ENCODE measurements at places on chromosomes 12 and 14.

DNA sequence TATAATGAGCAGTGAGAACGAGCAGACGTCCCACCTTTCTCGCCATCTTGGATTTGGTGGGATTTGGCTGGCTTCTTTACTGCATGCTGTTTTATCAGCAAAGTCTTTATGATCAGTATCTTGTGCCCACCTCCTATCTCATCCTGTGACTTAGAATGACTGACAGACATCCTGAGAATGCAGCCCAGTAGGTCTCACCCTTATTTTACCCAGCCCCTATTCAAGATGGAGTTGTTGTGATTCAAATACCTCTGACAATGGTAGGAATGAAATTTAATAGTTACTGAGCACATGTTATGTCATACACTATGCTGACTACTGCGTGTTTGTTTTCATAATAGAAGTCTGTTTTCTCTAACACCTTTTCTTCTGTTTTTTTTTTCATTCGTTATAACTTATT is 1.9 kb downstream of the TMTC3 start:
- DNase-seq: no peak

DNA sequence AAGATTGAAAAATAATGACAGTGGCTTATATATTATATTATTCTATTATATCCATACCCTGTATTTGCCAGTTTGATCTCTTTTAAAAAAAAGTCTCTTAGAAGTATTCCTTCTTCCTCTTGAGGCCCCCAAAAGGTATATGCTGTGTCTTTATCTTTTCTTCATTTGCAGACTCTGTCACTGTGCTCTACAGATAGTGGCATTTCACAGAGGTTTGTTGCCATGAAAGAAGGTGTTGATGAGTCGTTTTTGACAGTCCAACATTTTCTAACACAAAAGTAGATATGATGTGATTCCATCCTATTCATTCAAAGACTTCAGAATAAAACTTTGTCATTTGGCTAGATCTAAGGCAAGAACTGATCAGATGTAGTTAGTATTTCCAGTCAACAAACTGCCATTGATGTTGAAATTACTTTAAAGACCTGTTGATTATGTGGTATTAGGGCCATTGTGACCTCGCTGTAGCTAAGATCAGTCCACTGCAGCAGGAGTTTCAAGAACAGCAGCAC is at the start of gene CCDC196:
CCDC196 (plus strand) TSS at position 462 of the 512 bp plus-strand sequence. CDS start 132 bp downstream, outside the sequence.
- DNase-seq: no peak

- DNase-seq: no peak
Measured at GRCh38 chr14:100051103-100051502, 14.1 kb upstream of the EVL start.

DNA sequence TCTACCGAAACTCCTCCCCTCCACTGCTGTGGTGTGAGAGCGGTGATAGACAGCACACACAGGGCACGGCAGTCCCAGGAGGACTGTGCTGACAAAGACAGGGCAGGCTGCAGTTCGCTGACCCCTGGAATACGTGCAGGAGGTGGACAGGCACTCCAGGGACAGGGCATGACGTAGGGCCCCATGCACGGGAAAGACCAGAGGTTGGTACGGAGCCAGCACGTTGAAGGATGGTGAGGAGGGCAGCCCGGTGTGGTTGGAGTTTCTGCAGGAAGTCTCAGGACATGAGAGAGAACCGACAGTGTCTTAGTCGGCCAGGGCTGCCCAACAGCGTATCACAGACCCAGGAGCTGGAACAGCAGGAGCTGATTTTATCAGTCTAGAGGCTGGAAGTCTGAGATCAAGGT is 254.2 kb upstream of the FKBP4 start:
- DNase-seq: no peak

DNA sequence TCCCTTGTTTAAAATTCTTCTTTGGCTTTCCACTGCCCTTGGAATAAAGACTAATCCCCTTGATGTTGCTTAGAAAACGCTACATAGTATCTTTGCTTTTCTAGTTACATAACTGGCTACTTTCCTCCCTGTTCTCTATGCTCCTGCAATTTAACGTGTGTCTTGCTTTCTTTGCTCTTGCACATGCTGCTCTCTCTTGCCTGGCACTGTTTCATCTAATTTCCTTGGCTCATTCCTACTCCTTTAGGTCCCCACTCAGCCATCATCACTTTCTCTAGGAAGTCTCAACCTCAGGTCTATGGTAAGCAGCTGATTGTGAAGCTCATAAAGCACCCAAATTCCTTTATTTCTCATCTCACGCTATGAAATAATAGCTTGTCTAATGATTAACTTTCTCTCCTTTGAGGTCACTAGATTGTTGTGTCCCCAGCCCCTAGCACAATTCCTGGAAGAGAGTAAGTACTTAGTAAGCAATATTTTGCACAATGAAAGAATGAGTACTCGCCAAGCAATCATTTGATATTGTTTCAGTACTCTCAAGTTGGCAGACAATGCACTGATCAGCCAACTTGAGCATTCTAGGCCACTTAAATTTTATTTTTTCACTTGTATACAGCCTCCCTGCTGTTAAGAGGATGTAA is 3.3 kb downstream of the ALDH6A1 start:
- DNase-seq: no peak

DNA sequence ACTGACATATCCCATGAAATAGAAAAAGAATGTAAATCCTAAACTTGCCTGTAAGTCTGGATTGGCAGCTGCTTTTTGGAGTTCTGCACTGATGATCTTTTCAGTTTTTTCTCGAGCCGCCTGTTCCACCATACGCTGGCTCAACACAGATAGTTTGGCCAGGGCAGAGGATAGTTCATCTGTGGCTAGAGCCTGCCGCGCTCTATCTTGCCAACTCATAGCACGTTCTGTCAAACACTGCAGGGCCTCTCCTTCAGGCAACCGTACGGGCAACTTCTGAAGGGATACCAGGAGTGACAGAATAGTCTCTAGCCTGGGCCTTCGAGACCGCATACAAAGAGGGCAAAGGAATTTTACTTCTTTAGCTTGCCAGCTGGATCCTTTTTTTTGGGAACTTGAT is 44.8 kb upstream of the SLC6A13 start:
- DNase-seq: no peak

GRCh38 chr12:39538679-39539104 is 80.9 kb downstream of the ABCD2 start:
- no peak for DNase-seq

GRCh38 chr14:60537663-60538062 is 28.7 kb downstream of the SIX6 start:
- no peak for DNase-seq

GRCh38 chr14:66003082-66003730 is 483.0 kb upstream of the CCDC196 start:
- no peak for DNase-seq

DNA sequence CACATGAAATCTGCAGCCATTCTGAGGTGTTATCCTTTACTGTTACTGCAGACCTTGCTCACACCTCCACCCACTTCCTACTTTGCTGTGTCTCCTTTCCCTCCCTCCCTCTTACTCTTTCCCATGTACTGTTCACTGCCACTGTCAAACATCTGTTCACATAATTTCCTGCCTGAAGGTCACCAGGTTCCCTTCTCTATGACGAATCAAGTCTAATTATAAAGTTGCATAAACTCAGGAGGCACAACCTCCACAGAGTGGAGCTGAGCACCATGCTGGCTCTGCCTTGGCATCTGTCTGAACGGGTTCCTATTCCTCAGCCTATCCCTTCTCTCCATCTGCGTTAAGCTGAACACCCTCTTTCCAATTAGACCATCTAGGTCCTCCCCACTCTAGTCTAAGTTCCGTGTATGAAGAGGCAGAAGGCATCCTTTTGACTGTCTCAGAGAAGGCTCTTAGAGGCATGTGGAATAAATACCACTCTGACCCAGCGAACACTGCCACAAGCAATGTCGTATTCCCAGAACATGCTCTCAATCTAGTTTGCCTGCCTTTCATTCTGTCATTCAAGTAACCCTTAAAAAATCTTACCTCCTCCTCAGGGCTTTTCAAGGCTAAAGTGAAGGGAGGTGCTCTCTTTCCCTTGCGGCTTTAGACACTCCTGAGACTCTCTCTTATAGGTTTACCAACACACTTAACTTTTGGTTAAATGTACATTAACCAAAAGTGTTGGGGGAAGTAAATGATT is 48.7 kb downstream of the ACADS start:
- DNase-seq: no peak

DNA sequence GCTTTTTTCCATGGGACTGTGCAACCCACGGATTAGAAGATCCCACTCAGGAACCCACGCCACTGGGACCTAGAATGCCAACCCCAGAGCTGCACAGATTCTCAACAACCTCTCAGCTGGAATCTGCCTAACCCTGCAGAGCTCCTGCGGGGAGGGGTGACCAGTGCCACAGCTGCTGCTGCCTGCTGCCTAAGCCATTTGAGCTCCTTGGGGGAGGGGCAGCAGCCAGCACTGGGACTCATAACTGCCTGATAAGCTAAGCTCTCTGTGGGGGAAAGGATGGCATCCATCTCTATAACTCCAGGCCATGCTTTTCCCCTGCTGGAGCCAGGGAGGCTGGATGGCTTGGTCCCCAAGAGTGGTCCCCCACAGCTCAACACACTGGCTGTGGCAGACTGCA is 182.8 kb downstream of the SLC5A8 start:
- no peak for DNase-seq

DNA sequence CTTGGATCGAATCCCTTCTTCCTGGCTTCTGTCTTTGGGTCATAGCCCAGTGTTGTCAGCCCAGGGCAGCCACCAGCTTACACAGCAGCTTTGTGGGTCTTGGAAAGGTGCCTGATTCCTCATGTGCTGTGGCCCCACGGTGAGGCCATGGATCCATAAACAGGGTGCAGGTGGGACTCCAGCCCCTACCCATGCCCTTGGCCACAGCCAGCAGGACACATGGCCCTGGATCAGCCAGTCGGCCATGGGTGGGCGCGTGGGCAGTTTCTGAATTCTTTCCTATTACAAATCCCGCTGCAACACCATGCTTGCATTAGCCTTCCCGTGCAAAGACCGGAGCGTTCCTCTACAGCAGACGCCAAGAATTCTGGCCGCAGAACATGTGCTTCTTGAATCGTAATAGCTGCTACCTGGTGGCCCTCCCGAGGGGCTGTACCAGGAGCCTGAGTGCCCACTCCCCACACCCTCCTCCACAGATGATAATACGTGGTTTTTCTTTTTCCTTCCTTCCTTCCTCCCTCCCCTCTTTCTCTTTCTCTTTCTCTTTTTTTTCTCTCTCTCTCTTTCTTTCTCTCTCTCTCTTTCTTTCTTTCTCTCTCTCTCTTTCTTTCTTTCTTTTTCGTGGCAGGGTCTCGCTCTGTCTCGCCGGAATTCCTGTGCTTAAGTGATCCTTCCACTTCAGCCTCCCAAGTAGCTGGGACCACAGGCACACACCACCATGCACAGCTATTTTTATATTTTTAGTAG is 2.9 kb upstream of the MMP17 start:
- no peak for DNase-seq

DNA sequence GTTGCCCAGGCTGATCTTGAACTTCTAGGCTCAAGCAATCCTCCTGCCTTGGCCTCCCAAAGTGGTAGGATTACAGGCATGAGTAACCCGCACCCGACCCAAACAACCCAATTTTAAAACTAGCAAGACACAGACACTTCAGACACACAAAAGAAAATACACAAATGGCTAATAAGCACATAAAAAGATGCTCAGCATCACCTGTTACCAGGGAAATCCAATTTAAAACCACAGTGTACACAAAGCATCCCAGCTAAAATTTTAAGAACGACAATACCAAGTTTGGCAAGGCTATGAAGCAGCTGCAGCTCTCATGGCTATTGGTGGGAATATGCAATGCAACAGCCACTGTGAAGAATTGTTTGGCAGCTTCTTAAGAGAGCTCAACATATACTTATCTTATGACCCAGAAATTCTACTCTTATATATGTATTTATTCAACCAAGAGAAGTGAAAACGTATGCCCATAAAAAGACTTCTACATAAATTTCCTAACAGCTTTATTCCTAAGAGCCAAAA is 42.0 kb downstream of the BDKRB1 start:
- DNase-seq: no peak

DNA sequence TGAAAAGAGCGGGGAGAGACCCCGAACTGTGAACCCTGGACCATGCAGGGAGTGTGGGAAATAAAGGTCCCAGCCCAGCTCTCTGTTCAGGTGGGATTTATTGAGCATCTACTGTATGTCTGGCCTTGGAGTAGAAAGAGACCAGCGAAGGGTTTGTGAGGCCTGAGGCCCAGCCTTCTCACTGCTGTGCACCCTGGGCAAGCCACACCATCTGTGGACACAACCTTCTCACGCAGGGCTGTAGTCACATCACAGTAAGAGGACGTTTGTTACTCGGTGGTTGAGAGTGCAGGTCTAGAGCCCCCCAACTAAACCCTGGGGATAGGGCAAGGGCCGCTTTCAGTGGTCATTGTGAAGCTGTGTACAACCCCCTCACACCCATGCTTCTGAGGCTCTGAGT is 18.2 kb downstream of the FAM222A start:
- no peak for DNase-seq

GRCh38 chr12:111759271-111759670 is 7.5 kb upstream of the ALDH2 start:
- DNase-seq: no peak

GRCh38 chr12:100827901-100828520 is 33.4 kb downstream of the ANO4 start:
- no peak for DNase-seq

Data from B cell (primary cell).